ENCODE measurements at places on chromosomes 12 and 14.

DNA sequence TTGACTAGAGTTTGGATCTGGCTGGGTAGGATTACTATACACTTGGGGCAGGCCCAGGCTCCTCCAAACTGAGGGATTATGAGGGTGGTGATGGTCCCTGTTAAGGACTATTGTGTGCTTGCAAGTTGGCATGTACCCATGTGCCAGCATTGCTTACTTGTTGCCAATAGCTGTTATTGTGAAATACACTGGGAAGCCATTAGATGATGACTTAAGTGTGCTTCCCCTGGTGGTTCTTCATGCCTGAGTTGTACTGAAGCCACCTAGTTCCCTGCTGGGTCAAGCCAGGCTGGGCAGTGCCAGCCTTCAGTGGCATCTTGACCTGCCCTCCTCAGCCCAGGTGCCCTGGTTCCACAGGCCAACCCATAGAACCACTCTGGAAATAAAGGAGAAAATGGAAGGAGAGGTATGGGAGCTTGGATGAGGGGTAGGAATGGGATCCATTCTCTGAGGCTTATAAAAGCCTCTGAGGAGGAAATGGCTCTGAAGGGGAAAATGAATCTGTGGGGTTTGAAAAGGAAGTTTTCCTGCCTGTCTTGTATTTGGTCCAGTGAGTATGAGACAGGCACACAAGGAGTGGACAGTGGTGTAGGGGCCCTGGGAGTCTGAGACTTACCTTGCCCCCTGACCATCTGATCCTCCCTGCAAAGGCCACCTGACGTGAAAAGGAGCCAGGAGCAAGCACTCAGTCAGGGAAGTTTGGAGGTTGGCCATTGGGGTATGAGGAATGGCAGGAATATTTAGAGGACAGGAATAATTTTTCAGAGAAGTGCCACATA lies 724 bp downstream of the LTB4R start:
- peaks cover 69% of the 10 kb centered on the region for H3K4me1 ChIP-seq
- DNase-seq: no peak
- H3K4me3 ChIP-seq: peak overlapping the region; percentile 71
- peaks cover 20% of the 10 kb centered on the region for H3K36me3 ChIP-seq
- peak overlapping the region; percentile 68 for H3K27ac ChIP-seq

- H3K27ac ChIP-seq: no peak overlapping the region
- H3K4me3 ChIP-seq: no peak overlapping the region
- H3K27me3 ChIP-seq: no peaks in the 10 kb centered on the region
- peaks cover 39% of the 10 kb centered on the region for H3K36me3 ChIP-seq
These were observed 33.5 kb downstream of the RBM19 start for GRCh38 chr12:113932381-113933196.

- no peak overlapping the region for H3K4me3 ChIP-seq
- no peak for DNase-seq
- H3K27me3 ChIP-seq: peaks cover 2% of the 10 kb centered on the region
- no peak overlapping the region for H3K27ac ChIP-seq
These were observed 473.0 kb upstream of the STXBP6 start for GRCh38 chr14:25522926-25523325.

GRCh38 chr12:76449583-76449982 lies 101.4 kb upstream of the BBS10 start:
- no peaks in the 10 kb centered on the region for H3K27me3 ChIP-seq
- peaks cover 14% of the 10 kb centered on the region for H3K36me3 ChIP-seq
- H3K27ac ChIP-seq: no peak overlapping the region
- DNase-seq: no peak
- H3K4me1 ChIP-seq: peaks cover 30% of the 10 kb centered on the region
- H3K4me3 ChIP-seq: no peak overlapping the region

DNA sequence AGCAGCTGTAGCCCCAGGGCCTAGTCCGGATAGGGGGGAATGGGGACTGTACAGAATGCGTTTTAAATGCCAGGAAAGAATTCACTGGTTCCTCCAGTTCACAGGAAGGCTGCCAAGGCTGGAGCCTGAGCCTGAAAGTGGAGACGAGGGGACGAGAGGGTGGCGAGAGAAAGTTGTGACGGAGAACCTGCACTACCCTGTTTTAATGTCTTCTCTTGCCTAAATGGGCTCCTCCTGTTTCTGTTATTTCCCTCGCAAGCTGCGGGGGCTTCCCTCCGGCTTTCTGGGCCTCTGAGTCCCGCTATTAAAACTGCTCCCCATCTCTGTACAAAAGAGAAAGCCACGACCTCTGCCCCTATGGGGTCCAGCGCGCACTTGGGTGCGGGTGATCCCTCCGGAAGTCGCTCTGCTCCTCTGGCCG lies 4.5 kb downstream of the C1QL4 start:
- no peak overlapping the region for H3K27ac ChIP-seq
- H3K4me3 ChIP-seq: no peak overlapping the region
- peaks cover 47% of the 10 kb centered on the region for H3K27me3 ChIP-seq
- H3K4me1 ChIP-seq: peaks cover 18% of the 10 kb centered on the region
- DNase-seq: no peak
- peaks cover 28% of the 10 kb centered on the region for H3K36me3 ChIP-seq

DNA sequence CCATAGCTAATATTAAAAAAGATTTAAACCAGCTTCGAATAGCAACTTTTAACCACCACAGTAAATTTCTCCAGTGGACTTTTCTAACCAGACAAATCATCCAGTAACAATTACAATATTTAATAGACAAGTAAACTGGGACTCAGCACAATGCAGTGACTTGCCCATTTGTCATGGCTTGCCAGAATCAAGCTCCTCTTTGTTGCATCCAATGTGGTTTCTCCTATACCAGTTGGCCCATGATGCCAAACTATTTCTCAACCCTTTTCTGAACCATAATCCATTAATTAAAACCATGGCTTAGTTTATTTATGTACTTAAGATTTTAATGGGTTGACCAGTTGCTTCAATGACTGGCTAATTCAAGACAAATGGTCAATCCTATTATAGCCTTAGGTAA lies 64.4 kb downstream of the DIO2 start:
- no peak overlapping the region for H3K27ac ChIP-seq
- H3K36me3 ChIP-seq: no peaks in the 10 kb centered on the region
- DNase-seq: no peak
- H3K27me3 ChIP-seq: no peaks in the 10 kb centered on the region

- H3K36me3 ChIP-seq: no peaks in the 10 kb centered on the region
- peaks cover 50% of the 10 kb centered on the region for H3K4me1 ChIP-seq
- no peak overlapping the region for H3K4me3 ChIP-seq
- H3K27me3 ChIP-seq: peaks cover 3% of the 10 kb centered on the region
- no peak overlapping the region for H3K27ac ChIP-seq
These were observed 24.9 kb downstream of the RIN3 start for GRCh38 chr14:92538412-92538985.

DNA sequence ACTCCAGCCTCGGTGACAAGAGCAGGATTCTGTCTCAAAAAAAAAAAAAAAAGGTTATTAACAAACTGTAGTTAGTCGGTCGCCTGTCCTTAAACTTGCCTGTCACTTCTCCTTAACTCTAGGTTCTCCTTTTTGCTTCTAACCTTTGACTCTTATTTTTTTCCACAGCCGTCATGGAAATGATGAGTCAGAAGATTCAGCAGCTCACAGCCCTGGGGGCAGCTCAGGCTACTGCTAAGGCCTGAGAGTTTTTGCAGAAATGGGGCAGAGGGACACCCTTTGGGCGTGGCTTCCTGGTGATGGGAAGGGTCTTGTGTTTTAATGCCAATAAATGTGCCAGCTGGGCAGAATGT lies 418 bp upstream of the MYG1 start:
- peaks cover 52% of the 10 kb centered on the region for H3K36me3 ChIP-seq
- H3K27ac ChIP-seq: peak overlapping the region; percentile 86
- no peaks in the 10 kb centered on the region for H3K27me3 ChIP-seq
- peak overlapping the region; percentile 85 for H3K4me3 ChIP-seq
- DNase-seq: peak; percentile 61
- H3K4me1 ChIP-seq: peaks cover 71% of the 10 kb centered on the region

DNA sequence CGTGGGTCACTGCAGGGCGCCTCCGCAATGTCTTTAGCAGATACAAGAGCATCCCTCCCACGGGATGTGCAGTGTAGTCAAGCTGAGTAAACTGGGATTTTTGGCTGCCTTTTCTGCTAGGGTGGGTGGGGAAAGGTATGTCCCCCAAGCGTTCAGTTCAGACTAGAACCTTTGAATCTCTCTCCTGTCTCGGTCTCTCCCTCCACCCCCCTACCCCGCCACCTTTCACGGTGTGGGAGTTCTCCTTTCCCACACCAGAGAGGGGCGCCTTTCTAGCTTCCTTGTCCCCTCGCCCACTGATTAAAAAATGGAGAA lies 525 bp upstream of the FAR2 start:
- no peaks in the 10 kb centered on the region for H3K36me3 ChIP-seq
- peaks cover 8% of the 10 kb centered on the region for H3K4me1 ChIP-seq

DNA sequence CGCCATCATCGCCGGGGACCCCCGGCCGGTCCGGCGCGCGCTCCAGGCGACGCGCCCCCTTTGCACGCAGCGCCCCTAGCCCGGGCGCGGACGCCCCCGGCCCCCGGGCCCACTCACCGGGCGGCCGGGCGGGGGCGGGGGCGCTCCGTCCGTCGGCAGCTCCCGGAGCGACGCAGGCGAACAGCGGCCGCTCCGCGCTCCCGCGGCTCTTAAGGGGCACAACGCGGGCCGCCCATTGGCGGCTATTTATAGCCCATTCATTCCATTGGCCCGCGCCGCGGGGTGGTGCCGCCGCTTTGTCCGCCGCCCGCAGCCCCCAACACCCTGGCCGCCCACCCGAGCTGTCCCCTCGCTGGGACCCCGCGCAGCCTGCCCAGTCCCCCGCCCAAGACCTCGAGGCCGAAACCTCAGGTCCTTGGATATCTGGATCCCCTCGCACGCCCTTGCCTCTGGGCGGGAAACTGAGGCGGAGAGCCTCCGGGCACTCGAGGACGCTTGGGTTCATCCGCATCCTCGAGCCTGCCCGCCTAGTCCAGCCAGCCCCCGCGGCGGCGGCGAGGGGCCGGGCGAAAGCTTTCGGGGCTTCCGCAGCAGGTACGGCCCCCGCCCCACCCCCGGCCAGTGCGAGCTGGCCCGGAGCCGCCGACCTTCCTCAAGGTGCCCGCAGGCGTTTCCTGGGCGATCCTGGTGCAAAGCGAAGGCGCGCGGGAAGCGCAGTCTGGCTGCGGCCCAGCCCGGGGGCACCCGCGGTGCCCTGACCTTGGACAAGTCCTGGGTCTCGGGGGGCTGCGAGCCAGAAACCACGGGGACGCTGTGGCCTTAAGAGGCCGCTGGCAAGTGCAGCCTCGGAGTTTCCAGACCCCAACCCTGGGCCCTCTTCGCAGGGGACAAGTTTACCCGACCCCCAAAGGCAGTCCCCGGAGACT lies at the start of gene CKB:
Gene CKB, minus strand, starts transcription at position 182 of the 926 bp plus-strand sequence. CDS start 337 bp downstream, outside the sequence.
- H3K36me3 ChIP-seq: no peaks in the 10 kb centered on the region
- H3K27me3 ChIP-seq: peaks cover 8% of the 10 kb centered on the region
- DNase-seq: no peak
- H3K4me1 ChIP-seq: peaks cover 13% of the 10 kb centered on the region
- peak within 1 kb of the TSS; percentile 39 for H3K4me3 ChIP-seq
- no peak within 1 kb of the TSS for H3K27ac ChIP-seq

- H3K4me1 ChIP-seq: peaks cover 19% of the 10 kb centered on the region
- peak within 1 kb of the TSS; percentile 86 for H3K27ac ChIP-seq
- H3K27me3 ChIP-seq: peaks cover 2% of the 10 kb centered on the region
- peak within 1 kb of the TSS; percentile 85 for H3K4me3 ChIP-seq
These were observed at the start of gene PALS1 for GRCh38 chr14:67241411-67242167. Gene PALS1 (plus strand): TSS chr14:67241435. CDS start chr14:67279171, 37,736 bp downstream.
